ENCODE measurements at places on chromosomes 7 and 10.

DNA sequence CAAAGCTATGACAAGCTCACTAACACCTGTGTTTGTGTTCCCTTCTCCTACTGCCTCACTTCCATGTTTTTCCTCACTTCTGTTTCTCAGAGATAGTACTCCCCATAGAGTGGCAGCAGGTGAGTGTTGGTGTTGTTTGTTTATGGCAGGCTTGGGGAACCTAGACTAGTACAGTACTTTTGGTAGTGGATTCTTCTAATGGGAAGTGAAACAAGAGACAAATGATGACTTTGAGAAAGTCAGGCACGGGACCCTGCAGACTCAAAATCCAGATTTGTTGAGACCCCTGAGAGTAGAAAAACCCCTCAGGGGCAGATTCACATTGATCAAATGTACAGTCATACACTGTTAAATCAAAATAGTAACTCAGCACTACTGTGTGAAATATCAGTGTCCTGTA lies 6.4 kb upstream of the CFAP69 start:
- no peak for DNase-seq

DNA sequence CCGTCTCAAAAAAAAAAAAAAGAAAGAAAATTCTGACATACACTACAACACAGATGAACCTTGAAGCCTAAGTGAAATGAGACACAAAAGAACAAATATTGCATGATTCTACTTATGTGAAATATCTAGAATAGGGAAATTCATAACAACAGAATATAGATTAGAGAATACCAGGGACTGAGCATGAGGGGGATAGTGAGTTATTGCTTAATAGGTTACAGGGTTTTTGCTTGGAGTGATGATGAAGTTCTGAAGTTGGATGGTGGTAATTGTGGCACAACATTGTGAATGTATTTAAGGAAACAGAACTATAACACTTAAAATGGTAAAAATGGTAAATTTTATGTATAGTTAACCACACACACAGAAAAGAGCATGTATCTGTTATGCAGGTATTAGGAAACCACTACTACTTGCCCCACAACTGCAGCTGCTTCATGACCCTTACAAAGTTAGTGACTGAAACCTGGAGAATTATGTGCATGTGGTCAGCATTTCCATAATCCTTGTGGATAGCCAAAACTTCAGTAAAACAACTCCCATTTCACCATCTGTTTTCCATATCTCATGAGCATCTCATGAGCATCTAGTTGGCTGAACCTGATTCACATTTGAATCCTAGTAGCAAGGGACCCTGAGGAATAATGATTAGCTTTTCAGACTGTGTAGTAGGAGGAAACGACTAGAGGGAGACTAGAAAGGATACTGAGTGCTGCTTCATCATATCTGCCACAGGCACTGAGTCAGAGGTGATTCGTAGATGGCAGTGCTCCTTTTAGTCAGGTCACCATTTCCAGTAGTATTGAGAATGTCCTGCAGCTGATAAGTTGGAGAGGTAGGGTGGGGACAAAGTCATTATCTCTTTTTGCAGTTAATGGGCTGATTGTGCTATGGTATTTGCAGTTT lies 26.3 kb downstream of the SAMD8 start:
- no peak for DNase-seq

DNA sequence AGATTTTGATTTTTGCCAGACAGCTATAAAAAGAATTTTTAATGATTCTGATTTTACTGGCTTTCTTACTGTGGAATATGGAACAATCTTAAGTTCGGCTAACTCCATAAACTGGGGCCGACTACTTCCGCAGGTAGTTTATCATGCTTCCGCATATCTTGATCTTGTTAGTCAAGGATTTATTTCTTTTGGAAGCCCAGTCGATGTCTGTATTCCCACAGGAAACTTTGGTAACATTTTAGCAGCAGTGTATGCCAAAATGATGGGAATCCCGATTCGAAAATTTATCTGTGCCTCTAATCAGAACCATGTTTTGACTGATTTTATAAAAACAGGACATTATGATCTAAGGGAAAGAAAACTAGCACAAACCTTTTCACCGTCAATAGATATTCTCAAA lies 8.1 kb downstream of the THNSL1 start:
- DNase-seq = no peak

DNA sequence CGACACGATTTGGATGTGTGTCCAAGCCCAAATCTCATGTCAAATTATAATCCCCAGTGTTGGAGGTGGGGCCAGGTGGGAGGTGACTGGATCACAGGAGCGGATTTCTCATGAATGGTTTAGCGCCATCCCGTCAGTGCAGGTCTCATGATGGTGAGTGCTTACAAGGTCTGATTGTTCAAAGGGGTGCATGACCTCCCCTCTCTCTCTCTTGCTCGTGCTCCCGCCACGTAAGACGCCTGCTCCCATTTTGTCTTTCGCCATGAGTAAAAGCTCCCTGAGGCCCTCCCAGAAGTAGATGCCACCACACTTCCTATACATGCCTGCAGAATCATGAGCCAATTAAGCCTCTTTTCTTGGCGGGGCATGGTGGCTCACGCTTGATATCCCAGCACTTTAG lies 71.5 kb upstream of the NANOS1 start:
- DNase-seq = no peak

- no peak for DNase-seq
These were observed 410.0 kb downstream of the EXOC4 start for GRCh38 chr7:133662830-133663229.

- DNase-seq = no peak
These were observed 320.2 kb downstream of the CDC14C start for GRCh38 chr7:49244543-49244942.

GRCh38 chr7:50214771-50215170 lies 89.7 kb upstream of the IKZF1 start:
- no peak for DNase-seq

GRCh38 chr10:24911029-24911428 lies 41.4 kb downstream of the PRTFDC1 start:
- no peak for DNase-seq

DNA sequence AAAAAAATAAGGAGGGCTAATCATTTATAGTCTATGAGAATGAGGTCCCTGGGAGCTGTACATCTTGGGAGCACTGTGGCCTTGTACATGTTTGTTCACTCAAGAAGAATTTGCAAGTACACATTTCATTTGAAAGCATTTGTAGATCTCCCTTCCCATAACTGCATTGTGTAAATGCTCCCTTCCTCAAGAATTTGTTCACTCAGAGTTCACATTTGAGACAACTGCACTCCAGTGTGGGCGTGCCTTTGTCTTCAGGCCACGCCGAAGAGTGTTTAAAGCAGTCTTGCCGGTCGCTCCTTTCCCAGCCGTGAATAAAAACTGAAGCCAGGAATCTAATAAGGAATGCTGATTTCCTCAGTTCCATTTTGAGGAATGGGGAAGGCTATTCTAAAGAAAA lies 291.1 kb upstream of the LYZL1 start:
- no peak for DNase-seq

DNA sequence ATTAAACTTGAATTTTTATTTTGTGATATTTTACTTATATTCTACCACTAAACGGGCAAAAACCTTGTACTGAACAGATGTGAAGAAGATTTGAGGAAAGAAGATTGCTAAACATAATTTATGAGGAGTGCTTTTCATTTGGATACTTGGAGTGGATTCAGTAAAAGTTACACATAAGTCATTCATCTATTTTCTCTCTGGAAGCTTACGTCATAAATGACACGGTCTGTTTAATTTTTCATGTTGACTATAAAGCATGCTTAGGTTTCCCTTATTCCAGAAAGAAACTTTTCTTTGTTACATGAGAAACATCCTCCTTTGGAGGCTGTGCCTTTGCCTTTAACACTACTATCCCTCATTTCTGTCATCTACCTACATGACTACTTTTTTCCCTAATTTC lies 53.9 kb downstream of the TFEC start:
- DNase-seq = no peak

- no peak for DNase-seq
These were observed 320.9 kb upstream of the IMMP2L start for GRCh38 chr7:111883241-111883640.

DNA sequence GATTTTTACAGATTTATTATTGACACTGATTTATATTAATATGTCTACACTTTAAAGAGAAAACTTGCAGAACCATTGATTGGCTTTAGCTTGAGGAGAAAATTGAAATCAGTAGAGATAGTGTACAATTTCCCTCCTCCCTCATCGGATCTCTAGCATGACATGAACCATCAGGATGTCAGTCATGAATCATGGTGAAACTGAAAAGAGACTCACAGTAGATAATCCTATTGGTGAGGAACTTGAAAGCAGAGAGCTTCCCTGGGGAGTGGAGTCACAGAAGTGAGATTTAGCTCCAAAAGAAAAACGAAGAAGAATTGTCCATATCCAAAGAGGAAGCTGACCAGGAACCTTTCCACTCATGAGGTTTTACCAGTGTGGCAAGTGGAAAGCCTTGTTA lies 346.8 kb downstream of the ABCA13 start:
- no peak for DNase-seq

GRCh38 chr7:27153526-27153925 lies 1.1 kb upstream of the HOXA3 start:
- no peak for DNase-seq

DNA sequence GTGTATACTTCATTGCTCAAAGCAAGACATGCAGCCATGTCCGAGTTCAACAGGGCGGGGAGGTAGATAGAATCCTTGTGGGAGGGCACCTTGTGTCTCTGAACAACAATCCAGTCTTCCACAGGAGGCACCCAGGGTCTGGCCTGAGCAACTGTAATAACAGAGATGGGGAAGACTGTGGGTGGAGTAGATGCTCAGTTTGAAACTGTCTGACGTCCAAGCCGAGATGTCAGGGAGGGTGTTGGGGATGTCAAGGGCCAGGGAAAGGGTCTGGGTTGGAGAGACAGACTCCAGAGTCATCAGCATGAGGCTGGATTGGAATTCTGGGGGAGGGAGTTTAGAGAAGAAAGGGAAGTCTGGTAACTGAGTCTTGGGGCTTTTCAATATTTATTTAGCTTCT lies 88.0 kb downstream of the FANK1 start:
- no peak for DNase-seq

GRCh38 chr10:35397953-35398352 lies 61.6 kb downstream of the CCNY start:
- no peak for DNase-seq

- DNase-seq = no peak
These were observed 7.5 kb upstream of the KIFBP start for GRCh38 chr10:68981074-68981473.

GRCh38 chr7:2166625-2167280 lies 66.0 kb downstream of the MAD1L1 start:
- DNase-seq = no peak

- no peak for DNase-seq
These were observed 59.6 kb upstream of the CAPZA2 start for GRCh38 chr7:116802746-116803152.

- no peak for DNase-seq
These were observed at the start of gene SEMA3D for GRCh38 chr7:85186521-85187241. Gene SEMA3D (minus strand): TSS chr7:85187056. CDS start chr7:85121891, 65,165 bp downstream.

GRCh38 chr10:14500172-14500765 lies 169.5 kb upstream of the FRMD4A start:
- no peak for DNase-seq

GRCh38 chr10:101042118-101042517 lies 11.1 kb downstream of the SFXN3 start:
- DNase-seq = no peak

DNA sequence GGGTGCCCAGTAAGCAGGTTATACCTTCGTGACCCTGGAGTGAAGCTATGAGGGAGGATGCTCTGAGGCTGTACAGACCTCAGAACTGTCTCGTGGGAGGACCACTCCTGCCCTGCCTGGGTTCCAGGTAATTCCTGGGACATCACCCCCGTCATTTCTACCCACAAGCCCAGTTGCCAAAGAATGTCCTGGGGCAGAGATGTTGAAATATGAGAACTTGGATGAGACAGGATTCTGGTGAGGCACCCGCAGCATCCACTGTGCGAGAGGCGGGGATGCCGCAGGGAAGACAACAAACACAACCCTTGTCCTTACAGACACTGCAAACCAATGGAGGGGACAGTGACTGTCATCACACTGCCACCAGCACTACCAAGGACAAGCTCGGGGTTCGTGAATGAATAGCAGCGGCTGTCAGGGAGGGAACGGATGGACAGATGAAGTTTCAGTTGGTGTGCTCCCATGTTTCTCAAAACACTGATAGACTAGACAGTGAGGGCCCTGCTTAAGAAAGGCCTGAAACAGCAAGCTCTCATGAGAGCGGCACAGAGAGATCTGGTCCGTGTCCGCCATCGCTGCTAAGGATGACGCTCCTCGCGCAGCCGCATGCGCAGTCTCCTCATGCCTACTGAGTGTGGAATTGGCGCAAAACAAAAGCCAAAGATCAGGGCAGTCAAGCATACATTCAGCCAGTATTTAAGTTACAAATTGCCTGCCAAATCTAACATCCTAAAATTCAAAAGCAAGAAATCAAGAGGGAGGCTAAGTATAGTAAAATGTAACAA lies 82.0 kb upstream of the RHEB start:
- DNase-seq = no peak

- no peak for DNase-seq
These were observed 26.7 kb upstream of the CUL1 start for GRCh38 chr7:148672041-148672440.

GRCh38 chr7:55260171-55260570 lies 105.0 kb upstream of the LANCL2 start:
- no peak for DNase-seq

DNA sequence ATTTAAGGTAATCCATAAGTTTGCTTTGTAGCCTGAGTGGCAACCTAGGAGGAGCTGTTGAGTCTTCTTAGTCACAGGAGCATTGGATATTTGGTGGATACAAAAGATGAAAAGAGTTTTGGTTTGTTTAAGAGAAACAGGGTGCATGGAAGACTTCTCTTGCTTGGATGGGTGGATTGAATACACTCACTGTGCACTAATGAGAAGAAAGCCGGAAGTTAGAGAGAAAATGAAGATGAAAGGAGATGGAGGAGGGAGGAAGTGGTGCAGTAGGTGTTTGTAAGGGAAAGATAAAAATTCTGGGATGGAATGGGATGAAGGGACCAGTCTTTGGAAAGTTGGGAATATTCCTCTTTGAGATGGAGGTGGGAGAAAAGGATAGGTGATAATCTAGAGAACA lies 7.7 kb downstream of the MDFIC start:
- DNase-seq = no peak

DNA sequence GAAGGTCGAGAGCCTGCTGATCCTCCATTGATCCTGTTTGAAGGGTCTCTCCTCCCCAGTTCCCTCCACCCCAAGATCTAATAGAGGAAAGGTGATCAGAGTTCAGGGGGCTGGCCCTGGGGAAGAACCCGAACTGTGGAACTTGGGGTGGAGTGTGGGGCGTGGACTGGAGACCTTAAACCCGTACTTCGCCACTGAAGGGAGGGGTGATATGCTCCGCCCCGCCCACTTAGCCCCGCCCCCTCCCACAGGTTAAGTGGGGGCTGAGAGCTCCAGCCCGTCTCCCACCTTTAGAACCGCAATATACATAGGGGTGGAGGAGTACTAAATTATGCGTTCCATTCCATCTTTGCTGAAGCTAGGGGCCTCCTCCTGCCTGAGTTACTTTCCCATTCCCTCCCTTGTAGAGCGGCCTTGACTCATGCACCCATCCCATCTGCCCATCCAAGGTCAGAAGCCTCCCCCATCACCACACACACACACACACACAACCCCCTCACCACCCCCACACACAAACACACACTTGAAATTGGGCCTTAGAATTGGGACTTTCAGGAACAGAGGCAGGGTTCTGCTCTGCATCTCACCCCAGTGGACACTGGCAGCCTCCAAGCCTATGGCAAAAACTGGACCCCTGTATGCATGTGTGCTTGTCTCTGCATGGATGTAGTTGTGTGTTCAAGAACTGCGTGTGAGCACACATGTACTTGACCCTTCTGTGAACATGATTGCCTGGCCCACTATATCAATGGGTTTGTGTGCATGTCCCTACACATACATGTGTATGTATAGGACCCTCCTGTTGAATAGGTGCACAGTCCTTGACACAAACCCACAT lies 991 bp downstream of the SEMA4G start:
- DNase-seq = peak; percentile 8

GRCh38 chr7:19520392-19520791 lies 188.4 kb downstream of the POLR1F start:
- DNase-seq = no peak
